Motor neuron (in vitro differentiated cells): ENCODE measurements at places on chromosomes 3 and 15.

DNA sequence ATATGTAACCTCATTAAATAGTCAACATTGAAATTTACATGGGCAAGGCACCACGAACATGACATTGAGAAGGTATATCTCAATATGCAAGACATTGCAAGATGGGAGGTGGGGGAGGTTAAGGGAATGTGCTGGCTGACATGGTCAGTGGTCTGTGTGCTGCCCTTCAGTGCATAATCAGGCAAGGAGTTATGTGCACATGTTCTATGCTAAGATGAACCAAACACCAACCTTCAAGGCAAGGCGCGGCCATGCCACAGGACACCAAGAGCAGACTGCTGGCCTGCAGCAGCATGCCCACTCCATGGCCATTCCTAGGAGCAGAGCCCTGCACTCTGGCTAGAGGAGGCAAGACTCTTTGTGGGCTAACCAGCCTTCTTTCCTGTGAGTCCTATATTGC is 40.9 kb upstream of the TSPAN3 start:
- ATAC-seq, result peak; percentile 52

GRCh38 chr3:186172353-186172752 is 63.5 kb upstream of the ETV5 start:
- ATAC-seq, result no peak

GRCh38 chr15:62636823-62637573 is 405.5 kb upstream of the TPM1 start:
- no peak for ATAC-seq

DNA sequence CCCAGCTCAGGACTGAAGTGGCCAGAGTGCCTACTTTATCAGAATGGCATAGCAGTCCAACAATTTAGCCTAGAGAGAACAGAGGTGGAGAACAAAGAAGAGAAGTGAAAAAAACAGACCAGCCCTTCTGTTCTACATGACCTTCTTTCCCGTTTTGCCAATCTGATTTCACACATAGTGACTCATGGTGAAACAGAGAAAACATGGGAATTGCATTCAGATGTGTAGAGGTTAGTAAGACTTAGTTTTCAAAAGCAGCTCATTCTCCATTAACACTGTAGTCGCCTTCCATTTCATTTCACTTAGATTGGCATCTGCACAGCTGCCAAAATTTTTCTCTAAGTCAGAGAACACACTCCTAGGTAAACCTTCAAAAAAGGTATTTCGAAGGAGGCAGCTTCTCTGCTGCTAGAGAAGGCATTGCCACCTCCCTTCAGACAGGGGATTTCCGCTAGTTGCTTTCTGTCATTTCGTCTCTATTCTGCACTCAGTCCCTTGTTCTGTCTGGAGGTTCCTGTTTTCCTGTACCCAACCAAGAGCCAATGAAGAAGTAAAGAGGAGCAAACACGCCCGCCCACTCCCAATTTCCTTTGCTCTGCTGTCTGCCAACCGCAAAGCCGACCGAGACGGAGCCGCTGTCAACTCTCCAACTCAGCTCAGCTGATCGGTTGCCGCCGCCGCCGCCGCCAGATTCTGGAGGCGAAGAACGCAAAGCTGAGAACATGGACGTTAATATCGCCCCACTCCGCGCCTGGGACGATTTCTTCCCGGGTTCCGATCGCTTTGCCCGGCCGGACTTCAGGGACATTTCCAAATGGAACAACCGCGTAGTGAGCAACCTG is at the start of gene ARL6IP5:
ARL6IP5 (plus strand) TSS at position 612 of the 842 bp plus-strand sequence; CDS start at position 723, 111 bp downstream.
- peak; percentile 67 for ATAC-seq

- no peak for ATAC-seq
Measured at GRCh38 chr3:24810881-24811280, 316.2 kb upstream of the THRB start.

GRCh38 chr3:171865191-171865865 is 22.2 kb downstream of the TMEM212 start:
- no peak for ATAC-seq

GRCh38 chr15:98438326-98438725 is 210.0 kb upstream of the IGF1R start:
- ATAC-seq, result no peak

GRCh38 chr3:161413127-161413854 is 42.0 kb upstream of the SPTSSB start:
- no peak for ATAC-seq

- ATAC-seq, result no peak
Measured at GRCh38 chr3:86867982-86868381, 123.0 kb downstream of the VGLL3 start.

- no peak for ATAC-seq
Measured at GRCh38 chr3:157354254-157354653, 82.4 kb upstream of the PTX3 start.

DNA sequence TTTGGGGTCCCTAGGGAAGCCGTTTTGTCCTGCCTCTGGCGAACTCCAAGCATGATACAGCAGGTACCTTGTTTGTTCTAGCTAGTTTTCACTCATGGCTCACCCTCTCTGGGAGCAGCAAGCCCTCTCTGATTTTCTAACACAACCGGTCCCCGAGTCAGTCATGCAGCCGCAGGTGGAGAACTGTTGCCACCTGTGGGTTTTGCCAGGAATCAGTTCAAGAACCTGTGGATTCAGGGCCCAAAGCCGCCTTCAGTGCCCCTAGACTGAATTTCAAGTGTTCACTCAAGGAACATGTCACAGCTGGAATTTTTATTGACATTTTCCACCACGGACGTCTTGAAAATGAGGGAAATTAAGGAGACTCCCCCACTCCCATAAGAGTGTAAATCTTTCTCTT is 13.3 kb upstream of the LRRK1 start:
- ATAC-seq, result no peak

GRCh38 chr3:188972310-188972709 is 199.5 kb upstream of the TPRG1 start:
- ATAC-seq, result no peak

GRCh38 chr3:27315003-27315402 is 54.2 kb downstream of the NEK10 start:
- no peak for ATAC-seq

- ATAC-seq, result no peak
Measured at GRCh38 chr3:109278546-109278945, 37.8 kb downstream of the DPPA2 start.

GRCh38 chr15:71226536-71227455 is 111.5 kb downstream of the THSD4 start:
- ATAC-seq, result no peak

GRCh38 chr3:157282261-157283191 is 122.6 kb upstream of the CCNL1 start:
- ATAC-seq, result no peak

DNA sequence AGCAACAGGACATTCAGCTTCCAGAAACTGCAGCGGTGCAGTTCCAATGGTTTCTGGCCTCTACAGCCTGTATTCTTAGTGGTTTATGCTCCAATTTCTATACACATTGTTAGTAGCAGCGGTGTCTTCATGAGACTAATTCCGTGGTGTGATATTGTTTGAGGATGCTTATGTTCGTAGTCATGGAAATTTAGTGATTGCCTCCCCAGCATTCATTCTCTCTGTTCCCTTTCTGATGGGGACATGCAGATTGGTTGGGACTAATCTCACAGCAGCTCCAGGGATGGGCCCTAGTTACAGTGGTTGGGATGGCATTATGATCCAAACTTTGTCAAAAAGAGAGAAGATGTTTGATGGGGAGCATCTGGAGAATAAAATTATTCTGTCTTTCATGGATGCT is 208.6 kb downstream of the CD47 start:
- no peak for ATAC-seq

GRCh38 chr3:69011096-69011730 is 2.3 kb downstream of the EOGT start:
- ATAC-seq, result no peak

- peak; percentile 78 for ATAC-seq
Measured at GRCh38 chr15:73908030-73908821, 18.0 kb upstream of the LOXL1 start.

DNA sequence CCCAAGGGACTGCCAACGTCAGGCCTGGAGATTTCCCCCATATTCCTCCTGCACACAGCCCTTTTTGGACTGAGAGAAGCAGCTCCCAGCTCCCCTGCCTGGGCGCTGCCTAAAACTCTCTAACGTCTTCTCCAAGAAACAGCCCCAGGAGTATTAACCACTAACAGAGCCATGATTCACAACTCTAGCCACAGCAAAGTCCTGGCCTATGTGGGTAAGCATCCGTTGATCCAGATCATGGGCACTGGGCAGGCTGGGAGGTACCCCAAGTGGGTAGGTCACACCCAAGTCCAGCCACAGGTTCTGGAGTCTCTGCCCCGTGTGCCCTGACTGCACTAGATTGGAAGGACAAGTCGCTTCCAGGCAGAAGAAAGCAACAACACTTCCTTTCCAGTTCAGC is 31.9 kb downstream of the NBEAL2 start:
- no peak for ATAC-seq

- no peak for ATAC-seq
Measured at GRCh38 chr3:188510366-188510765, 356.4 kb downstream of the LPP start.

GRCh38 chr3:161070252-161070930 is 34.8 kb downstream of the B3GALNT1 start:
- ATAC-seq, result no peak

DNA sequence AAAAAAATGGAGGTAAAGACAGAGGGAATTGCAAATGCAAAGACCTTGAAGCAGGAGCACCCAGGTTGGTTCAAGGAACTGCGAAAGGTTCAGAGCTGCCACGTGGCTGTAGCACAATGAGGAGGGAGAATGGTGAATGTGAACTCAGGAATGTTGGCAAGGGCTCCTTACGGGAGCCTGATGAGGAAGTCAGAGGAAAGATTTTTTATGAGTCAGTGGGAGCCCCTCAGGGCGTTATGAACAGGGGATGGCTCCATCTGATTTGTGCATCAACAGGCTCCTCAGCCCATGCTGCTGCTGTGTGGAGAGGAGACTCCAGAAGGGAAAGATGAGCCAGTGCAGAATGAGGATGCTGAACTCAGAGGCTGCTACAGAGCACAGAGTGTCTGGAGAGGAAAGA is 194.4 kb downstream of the ARRDC4 start:
- ATAC-seq, result peak; percentile 31

DNA sequence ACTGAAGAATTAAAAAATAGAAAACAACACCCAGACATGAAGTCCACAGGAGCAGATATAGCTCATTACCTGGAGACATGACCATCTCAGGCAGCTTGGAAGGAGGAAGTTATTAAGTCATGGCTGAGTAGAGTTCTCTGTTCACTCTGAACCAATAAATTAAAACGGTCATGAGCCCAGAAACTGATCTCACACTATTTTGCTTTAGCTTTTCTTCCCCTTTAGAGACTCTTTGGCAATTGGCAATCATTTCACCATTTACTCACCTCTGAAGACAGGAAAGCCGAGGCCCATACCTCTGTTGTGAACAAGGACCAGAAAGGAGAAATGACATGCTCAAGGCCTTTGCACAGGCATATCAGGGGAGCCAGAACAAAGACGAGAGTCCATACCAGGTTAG is 26.6 kb downstream of the CLDN18 start:
- ATAC-seq, result no peak

GRCh38 chr15:29749365-29750086 is 72.7 kb downstream of the TJP1 start:
- no peak for ATAC-seq

GRCh38 chr3:71495708-71496472 is 87.6 kb downstream of the FOXP1 start:
- peak; percentile 86 for ATAC-seq

DNA sequence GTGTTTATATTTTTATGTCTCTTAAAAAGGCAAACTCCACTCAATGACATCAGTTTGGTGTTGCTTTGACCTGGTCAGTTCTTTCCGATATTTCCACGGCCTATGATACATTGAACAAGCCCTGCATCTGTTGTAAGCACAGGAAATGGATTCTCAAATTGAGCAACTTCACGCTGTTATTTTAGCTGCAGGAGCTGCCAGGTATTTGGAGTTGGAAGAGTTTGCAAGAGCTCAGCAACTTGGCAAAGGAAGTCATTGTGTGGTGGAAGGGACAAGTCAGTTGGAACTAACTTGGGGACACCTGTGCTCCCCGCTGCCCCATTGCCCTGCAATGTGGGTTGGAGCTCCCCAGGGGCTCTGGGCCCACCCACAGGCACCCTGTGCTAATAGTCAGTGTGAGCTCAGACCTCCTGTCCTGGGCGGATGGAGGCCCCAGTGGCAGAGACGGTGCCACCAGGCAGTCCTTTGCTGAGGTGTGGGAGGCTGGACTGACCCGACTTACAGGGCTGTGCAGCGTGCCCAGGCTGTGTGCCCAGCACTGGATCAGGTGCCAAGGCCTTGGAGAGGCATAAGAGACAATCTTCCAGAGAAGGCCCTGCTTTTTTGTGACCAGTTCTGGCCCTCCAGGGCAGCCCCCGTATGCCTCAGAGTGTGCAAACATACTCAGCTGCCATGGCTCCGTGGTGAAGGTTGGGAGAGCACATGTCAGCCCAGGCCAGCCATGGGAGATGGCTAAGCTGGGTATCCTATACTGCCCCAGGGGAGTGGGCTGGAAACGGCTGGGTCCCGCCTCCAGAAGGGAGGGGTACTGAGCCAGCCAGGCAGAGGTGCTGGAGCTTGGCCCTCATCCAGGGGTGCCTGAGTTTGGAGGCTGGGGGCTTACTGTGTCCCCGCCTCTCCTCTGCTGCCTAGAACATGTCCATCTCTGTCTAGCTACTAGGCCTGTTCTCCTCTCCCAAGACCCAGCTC is 43.5 kb downstream of the KY start:
- no peak for ATAC-seq

DNA sequence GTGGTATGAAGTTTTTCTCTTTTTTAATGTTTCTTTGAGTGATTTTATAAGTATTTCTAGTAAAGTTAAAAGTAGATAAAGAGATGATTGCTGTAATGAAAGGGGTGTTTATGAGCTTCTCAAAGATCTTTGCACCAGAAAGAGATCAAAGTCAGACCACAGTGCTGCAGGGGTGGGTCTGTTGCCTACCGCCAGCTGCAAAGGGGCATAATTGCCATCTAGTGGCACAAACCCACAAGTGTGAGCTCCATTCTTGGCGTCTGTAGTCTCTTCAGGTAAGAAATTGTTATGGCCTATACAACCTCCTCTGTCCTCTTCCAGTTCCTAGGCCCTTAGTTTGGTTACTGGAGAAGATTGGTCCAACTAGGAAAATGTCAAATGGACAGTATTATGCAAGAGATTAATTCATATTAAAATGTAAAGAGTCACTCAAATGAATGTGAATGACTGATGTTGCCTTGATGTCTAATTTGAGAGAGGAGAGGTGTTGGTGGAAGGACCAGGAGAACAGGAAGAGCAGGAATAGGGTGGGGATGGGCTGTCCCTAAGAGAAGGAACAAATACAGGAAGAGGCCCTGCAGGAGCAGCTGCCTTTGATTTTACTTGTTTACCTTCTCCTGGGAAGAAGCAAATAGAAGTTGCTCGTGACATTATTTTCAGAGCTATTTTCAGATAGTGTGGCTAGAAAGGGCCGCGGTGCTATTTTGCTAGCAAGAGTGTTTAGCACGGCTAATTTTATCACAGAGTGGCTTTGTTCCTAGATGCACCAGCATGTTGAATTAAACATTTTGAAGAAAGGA is 53.0 kb upstream of the GSK3B start:
- no peak for ATAC-seq

DNA sequence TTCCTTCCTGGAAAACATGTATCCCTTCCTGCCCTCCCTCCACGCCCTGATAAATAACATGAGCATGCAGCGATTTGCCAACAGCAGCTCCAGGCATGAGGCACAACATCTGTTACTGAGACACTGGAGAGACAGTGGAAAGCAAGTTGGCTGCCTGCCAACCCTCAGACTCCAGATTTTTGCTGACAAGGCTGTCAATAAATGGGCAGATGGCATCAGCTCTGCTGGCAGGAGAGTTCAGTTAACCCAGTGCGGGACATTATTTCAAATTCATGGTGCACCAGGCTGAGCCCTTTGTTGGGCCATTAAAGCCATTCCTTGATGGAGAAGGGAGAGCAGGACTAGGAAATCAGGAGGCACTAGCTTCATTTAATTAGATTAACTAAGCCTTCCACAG is 293.3 kb downstream of the MEX3B start:
- ATAC-seq, result peak; percentile 90
